Uterine smooth muscle cell (primary cell): ENCODE measurements at places on chromosomes 1 and 21. TPM values are rescaled to one million over a fixed set of nuclear protein-coding genes. Genes with fewer than 3 reads are reported as not detected.

Gene MROH7
- 0.11 and 0.12 TPM in 2 replicates for total RNA-seq

Gene POU2F1
- total RNA-seq: 4.6 and 5.3 TPM in 2 replicates

Gene AMY1A
- total RNA-seq: not detected in 2 replicates

Gene RNU1-3
- total RNA-seq: under 0.01 and 2,224 TPM in 2 replicates

Gene TESK2
- total RNA-seq: 0.77 and 1.4 TPM in 2 replicates

Gene DMRTB1
- not detected in 2 replicates for total RNA-seq

Gene HSF2BP
- total RNA-seq: 1.00 and 2.4 TPM in 2 replicates

Gene ASTN1
- total RNA-seq: 0.22 and 0.75 TPM in 2 replicates

Gene GREM2
- total RNA-seq: 1.00 and 1.9 TPM in 2 replicates

Gene HES3
- not detected in 2 replicates for total RNA-seq

Gene GBP2
- total RNA-seq: 25.2 and 31.6 TPM in 2 replicates

Gene HLX
- 8.6 and 17.9 TPM in 2 replicates for total RNA-seq

Gene MAP10
- total RNA-seq: 2.7 and 3.1 TPM in 2 replicates

Gene PROK1
- not detected in 2 replicates for total RNA-seq

Gene FAM78B
- 0.77 and 1.1 TPM in 2 replicates for total RNA-seq

Gene TMOD4
- total RNA-seq: 0.22 TPM in 1 of 2 replicates, not detected in the other

Gene CLDN14
- total RNA-seq: 0.11 and 0.37 TPM in 2 replicates

Gene GPATCH2
- 25.4 and 26.7 TPM in 2 replicates for total RNA-seq

Gene SESN2
- total RNA-seq: 41.4 and 67.0 TPM in 2 replicates

Gene MPL
- not detected in 2 replicates for total RNA-seq

Gene S100A8
- not detected in 2 replicates for total RNA-seq

Gene TEDDM1
- not detected in 2 replicates for total RNA-seq

Gene VWA5B1
- not detected in 2 replicates for total RNA-seq

Gene LRRC38
- total RNA-seq: 0.50 TPM in 1 of 2 replicates, not detected in the other

Gene GGPS1
- 20.3 and 26.4 TPM in 2 replicates for total RNA-seq

Gene CYP4A11
- not detected in 2 replicates for total RNA-seq

Gene FCRL2
- total RNA-seq: not detected in 2 replicates

Gene PIGV
- total RNA-seq: 13.8 and 22.6 TPM in 2 replicates

Gene INSRR
- under 0.01 TPM in 1 of 2 replicates, not detected in the other for total RNA-seq

Gene DVL1
- total RNA-seq: 133 and 150 TPM in 2 replicates

Gene PLPPR4
- 0.22 and 0.25 TPM in 2 replicates for total RNA-seq

Gene WNT3A
- total RNA-seq: not detected in 2 replicates

Gene KPRP
- not detected in 2 replicates for total RNA-seq

Gene HECTD3
- total RNA-seq: 21.0 and 21.5 TPM in 2 replicates

Gene CCDC24
- total RNA-seq: 2.2 and 5.9 TPM in 2 replicates

Gene SYPL2
- total RNA-seq: 0.75 and 1.3 TPM in 2 replicates

Gene MR1
- 15.4 and 17.6 TPM in 2 replicates for total RNA-seq

Gene LRRC71
- total RNA-seq: not detected in 2 replicates

Gene SH2D2A
- total RNA-seq: 0.25 TPM in 1 of 2 replicates, not detected in the other

Gene FCGR2B
- total RNA-seq: not detected in 2 replicates

Gene VSIG8
- total RNA-seq: 0.12 TPM in 1 of 2 replicates, not detected in the other

Gene USP16
- 41.7 and 50.2 TPM in 2 replicates for total RNA-seq

Gene ATP1A2
- total RNA-seq: 0.37 TPM in 1 of 2 replicates, not detected in the other

Gene FLAD1
- 16.2 and 19.6 TPM in 2 replicates for total RNA-seq

Gene KDM1A
- 96.7 and 115 TPM in 2 replicates for total RNA-seq

Gene ALDH4A1
- total RNA-seq: 9.6 and 15.9 TPM in 2 replicates

Gene IQGAP3
- 27.6 and 83.3 TPM in 2 replicates for total RNA-seq

Gene ABCG1
- total RNA-seq: 0.44 and 0.50 TPM in 2 replicates

Gene SLC2A5
- total RNA-seq: 2.3 and 6.1 TPM in 2 replicates

Gene CELA2B
- not detected in 2 replicates for total RNA-seq

Gene CFAP107
- 0.12 TPM in 1 of 2 replicates, not detected in the other for total RNA-seq
